T-helper 2 cell treated with Interferon-gamma antibody and Interleukin-4, amounts not matched to agents 5 μg/mL and 100 μg/mL, for 36 hours (primary cell): ENCODE measurements at places on chromosomes 16 and 17.

GRCh38 chr17:9658593-9659211 lies 13.4 kb downstream of the USP43 start:
- DNase-seq = no peak

DNA sequence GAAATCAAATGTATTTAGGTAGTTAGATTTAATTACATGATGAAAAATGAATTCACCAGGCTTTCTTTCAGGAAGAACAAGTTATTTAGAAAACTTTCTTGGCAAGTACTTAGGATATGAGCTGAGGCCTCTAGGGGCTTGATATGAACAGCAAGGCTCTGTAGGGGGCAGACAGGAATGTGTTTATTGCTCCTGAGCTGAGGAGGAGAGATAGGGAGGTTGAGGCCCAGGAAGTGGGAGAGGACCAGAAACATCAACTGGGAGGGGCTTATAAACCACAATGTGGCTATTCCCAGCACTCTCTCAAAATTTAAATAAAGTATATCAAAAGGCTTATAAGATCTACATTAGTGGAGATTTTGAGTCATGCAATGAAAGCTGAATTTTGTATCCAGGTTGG lies 154.0 kb upstream of the MAF start:
- no peak for DNase-seq

- DNase-seq = no peak
These were observed 258.2 kb upstream of the CDH8 start for GRCh38 chr16:62294213-62294972.

- no peak for DNase-seq
These were observed 6.2 kb downstream of the MYOCD start for GRCh38 chr17:12671906-12672305.
